Stimulated activated CD4-positive, alpha-beta T cell treated with anti-CD3 and anti-CD28 coated beads, Interleukin-1b, Interleukin-23, amount 100 ng/mL, for 1 hour (primary cell): ENCODE measurements at places on chromosomes 1 and 21.

DNA sequence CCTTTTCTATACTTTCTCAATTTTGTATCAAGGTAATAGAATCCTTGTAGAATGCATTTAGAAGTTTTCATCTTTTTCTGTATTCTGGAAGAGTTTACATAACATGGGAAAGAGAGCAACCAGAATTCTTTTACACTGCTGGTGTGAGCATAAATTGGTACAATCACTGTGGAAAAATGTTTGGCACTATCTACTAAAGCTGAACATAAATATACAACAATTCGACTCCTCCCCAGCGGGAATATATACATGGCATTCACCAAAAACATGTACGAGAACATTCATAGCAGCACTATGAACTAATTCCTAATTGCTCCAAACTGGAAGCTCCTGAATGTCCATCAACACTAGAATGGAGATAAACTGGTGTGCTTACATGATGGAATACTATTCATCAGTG lies 1.8 kb upstream of the ACBD6 start:
- no peak for DNase-seq

GRCh38 chr1:65362545-65362944 lies 53.2 kb downstream of the DNAJC6 start:
- DNase-seq = no peak

GRCh38 chr1:240171907-240172306 lies 80.2 kb downstream of the FMN2 start:
- DNase-seq = no peak

- DNase-seq = no peak
Observed at GRCh38 chr1:221800831-221801230, 58.9 kb upstream of the DUSP10 start.

GRCh38 chr1:53485478-53486394 lies 26.5 kb downstream of the DMRTB1 start:
- peak; percentile 29 for DNase-seq

DNA sequence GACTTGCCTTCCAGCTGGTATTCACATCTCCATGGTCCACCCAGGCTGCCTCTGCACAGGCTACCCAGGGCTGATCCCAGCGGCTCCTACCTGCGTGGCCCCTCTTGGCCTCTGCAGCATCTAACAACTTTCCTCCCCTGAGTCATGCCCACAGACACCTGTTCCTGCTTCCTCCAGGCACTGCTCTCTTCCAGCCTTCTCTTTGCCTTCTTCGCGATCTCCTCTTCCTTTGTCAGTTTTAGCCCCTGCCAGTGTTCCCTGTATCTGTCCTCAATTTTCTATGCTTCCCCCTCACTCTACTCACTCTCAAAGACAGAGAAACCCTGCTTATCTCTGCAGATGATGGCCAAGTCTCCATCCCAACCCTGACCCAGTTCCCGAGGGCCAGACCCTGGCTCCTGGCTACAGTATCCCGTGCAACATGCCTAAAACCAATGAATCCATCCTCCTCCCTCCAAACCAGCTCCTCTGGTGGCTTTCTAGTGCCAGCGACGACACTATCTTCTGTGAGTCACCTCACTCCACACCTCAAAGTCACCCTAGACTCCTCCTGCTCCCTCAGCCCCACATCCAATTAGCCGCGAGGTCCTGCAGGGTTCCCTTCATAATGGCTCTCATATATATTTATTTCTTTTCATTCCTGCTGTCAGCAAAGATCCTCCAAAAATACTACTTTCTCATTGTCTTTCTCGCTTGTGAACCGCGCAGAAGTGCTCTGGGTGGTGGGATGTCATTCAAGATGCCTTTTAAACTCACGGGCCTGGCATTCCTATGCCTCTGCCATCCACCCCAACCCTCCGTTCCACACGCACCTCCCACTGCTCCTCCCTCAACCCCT lies 259.2 kb downstream of the TOMM20 start:
- DNase-seq = no peak

- DNase-seq = no peak
Observed at GRCh38 chr21:27047283-27047657, 80.4 kb upstream of the ADAMTS5 start.

GRCh38 chr21:39860600-39860999 lies 6.6 kb upstream of the PCP4 start:
- no peak for DNase-seq

DNA sequence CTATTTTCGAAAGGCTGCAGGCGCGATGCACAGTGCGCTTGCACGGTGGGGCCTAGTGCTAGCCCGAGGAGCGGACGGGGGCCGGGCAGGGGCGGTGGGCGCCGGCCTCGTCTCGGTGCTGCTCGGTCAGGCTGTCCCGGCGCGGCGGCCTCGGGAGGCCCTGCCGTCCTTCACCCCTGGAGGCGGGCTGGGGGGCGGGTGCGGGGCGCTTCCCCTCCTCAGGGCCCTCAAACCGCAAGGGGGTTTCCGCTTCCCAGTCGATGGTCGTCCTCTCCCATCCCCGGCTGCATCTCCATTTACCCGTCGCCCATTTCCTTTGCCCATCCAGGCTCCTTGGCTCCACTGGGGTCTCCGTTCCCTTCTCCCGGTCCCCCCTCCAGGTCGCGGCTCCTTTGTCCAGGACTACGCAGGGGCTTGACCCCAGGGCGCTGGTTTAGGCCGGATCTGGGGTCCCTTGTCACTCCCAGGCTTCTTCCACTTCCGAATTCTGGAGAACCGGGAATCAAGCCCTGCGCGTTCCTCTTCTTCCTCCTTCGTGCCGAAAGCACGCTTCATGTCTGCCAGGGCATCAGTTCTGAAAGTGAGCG lies 196.3 kb upstream of the LMO4 start:
- DNase-seq = no peak

DNA sequence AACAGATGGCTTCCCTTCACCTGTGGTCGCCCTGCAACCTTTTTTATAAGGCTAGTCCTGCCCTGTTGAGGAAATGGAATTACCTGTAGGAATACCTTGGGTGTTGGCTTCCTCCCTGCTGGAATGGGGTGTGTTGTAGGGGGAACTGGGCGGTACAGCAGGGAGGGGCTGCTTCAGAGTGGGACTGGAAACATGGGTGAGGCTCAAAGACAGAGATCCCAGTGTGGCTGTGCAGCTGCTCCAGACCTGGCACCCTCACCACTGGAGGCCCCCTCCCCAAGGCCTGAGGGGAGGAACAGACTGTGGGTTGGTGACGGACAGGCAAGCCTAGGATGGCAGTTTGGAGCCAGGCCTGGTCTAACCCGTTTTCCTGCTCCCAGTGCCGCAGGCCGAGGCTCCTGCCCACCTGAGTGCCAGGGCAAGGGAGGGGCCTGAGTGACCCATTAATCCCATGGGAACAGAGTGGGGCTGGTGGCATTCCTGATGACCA lies 4.5 kb downstream of the EFNA3 start:
- DNase-seq = no peak

- DNase-seq = no peak
Observed at GRCh38 chr1:160808289-160808688, 12.3 kb downstream of the LY9 start.

DNA sequence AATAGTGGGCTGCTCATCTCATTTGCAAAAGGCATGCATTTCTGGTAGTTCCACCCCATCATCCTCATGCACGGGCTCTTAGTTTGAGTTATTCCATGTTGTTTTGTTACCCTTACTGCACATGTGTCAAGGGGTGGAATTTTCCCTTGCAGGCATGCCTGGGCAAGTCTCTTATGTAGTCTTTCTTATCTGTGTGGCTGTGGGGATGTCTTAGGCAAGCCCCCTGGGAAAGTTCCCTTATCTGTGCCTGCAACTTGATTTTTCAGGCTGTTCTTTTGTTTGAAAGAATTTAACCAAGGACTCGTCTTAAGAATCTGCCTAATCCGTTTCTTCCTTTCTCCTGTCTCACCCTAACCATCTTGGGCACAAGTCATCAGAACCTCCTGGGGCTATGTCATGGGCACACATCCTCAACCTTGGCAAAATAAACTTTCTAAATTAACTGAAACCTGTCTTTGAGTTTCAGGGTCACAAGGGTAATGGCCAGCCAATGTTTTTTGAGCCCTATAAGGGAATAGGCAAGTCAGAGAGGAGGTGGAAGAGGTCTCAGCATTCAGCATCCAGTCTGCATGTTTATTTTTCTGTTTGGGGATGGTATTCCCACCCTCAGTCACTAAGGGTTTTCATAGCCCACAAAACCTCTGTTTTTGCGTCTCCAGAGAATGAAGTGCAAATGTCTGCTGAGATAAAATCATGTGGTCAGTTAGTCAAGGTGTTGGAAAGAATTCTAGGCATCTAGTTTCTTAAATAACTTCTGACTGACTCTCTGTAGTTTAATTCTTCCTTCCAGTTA lies 579.7 kb downstream of the PLA2G4A start:
- DNase-seq = no peak

GRCh38 chr1:22131875-22132486 lies 10.9 kb downstream of the WNT4 start:
- DNase-seq = peak; percentile 4
